ENCODE measurements at places on chromosomes 1 and 21.

- DNase-seq, result no peak
- no peaks in the 10 kb centered on the region for H3K36me3 ChIP-seq
- H3K4me1 ChIP-seq, result peaks cover 4% of the 10 kb centered on the region
- no peak overlapping the region for H3K4me3 ChIP-seq
- H3K27me3 ChIP-seq, result no peaks in the 10 kb centered on the region
Measured at GRCh38 chr1:207461649-207462048, 7.5 kb downstream of the CR2 start.

GRCh38 chr1:225544263-225544662, 108.7 kb downstream of the ENAH start:
- no peaks in the 10 kb centered on the region for H3K27me3 ChIP-seq
- no peak for DNase-seq
- H3K36me3 ChIP-seq, result no peaks in the 10 kb centered on the region
- no peaks in the 10 kb centered on the region for H3K4me1 ChIP-seq
- no peak overlapping the region for H3K4me3 ChIP-seq

- H3K4me3 ChIP-seq, result peak overlapping the region; percentile 83
- H3K4me1 ChIP-seq, result peaks cover 20% of the 10 kb centered on the region
- DNase-seq, result peak; percentile 38
- H3K27ac ChIP-seq, result peak overlapping the region; percentile 78
- H3K27me3 ChIP-seq, result no peaks in the 10 kb centered on the region
Measured at GRCh38 chr1:2229037-2229864, 1.1 kb downstream of the SKI start.

GRCh38 chr1:211985556-211986264, 49.6 kb downstream of the INTS7 start:
- no peak overlapping the region for H3K4me3 ChIP-seq
- no peak overlapping the region for H3K27ac ChIP-seq
- no peaks in the 10 kb centered on the region for H3K27me3 ChIP-seq
- no peaks in the 10 kb centered on the region for H3K4me1 ChIP-seq
- peaks cover 8% of the 10 kb centered on the region for H3K36me3 ChIP-seq

DNA sequence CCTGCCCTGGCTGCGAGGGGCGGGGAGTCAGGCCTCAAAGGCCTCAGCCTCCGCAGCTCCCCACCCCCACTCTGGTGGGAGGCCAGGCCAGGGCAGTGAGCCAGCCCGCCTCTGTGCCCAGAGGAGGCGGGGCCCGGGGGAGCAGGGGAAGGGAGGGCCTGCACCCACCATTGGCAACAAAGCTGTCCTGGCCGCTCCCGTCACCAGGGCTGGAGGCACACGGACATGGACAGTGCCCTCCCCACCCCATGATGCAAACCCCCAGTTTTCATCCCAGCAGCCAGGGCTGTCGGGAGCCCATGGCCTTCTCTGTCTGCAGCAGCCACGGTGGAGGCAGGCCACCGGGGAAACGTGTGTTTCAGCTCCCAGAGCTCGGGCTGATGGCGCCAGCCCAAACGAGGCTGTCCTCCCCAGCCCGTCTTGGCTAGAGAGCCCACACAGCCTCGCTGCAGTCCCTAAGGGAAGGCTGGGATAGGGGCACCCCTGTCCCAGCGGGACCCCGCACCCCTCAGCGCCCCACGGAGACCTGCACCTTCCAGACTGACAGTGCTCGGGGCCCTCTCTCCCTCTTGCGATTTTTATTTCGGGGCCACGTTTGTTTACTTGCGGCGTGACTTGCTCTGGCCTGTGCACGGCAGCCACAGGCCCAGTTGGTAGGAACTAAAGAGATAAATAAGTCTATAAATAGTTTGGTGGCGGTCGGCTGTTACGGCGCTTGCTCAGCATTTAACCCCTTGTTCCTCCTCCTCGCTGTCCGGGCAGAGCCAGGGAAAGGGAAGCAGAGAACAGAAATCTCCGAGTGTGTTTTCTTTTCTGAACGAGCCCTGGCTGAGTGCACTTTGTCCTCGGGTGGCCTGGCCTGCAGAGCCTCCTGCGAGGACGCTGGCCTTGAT, 101.8 kb downstream of the PRDM16 start:
- no peaks in the 10 kb centered on the region for H3K36me3 ChIP-seq
- H3K4me3 ChIP-seq, result no peak overlapping the region
- H3K27ac ChIP-seq, result no peak overlapping the region
- DNase-seq, result no peak

- DNase-seq, result no peak
- no peaks in the 10 kb centered on the region for H3K27me3 ChIP-seq
- no peak overlapping the region for H3K4me3 ChIP-seq
Measured at GRCh38 chr1:204149635-204150565, 1.9 kb downstream of the ETNK2 start.

GRCh38 chr1:39609618-39610331, 29.7 kb downstream of the HEYL start:
- H3K27me3 ChIP-seq, result no peaks in the 10 kb centered on the region
- no peak overlapping the region for H3K27ac ChIP-seq
- H3K36me3 ChIP-seq, result no peaks in the 10 kb centered on the region
- H3K4me3 ChIP-seq, result no peak overlapping the region
- no peaks in the 10 kb centered on the region for H3K4me1 ChIP-seq
- peak; percentile 31 for DNase-seq

DNA sequence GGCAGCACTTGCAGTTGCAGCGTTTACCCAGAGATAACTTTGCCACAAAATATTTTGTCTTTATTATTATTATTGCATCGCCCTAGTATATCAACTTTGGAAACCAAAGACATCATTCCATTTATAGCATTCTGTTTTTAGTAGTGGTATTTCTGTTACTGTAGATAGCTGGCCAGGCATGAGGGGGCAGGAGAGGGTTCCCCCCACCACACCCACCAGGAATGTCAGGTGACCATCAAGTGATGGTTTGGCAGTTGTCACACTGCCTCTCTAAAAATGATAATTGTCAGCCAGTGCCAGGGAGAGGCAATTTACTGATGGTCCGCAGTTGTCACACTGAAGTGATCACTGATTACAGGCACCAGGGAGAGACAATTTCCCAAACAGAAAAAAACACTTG, 135.6 kb downstream of the TSEN15 start:
- H3K4me1 ChIP-seq, result no peaks in the 10 kb centered on the region
- H3K36me3 ChIP-seq, result no peaks in the 10 kb centered on the region
- no peak overlapping the region for H3K27ac ChIP-seq
- no peak overlapping the region for H3K4me3 ChIP-seq

DNA sequence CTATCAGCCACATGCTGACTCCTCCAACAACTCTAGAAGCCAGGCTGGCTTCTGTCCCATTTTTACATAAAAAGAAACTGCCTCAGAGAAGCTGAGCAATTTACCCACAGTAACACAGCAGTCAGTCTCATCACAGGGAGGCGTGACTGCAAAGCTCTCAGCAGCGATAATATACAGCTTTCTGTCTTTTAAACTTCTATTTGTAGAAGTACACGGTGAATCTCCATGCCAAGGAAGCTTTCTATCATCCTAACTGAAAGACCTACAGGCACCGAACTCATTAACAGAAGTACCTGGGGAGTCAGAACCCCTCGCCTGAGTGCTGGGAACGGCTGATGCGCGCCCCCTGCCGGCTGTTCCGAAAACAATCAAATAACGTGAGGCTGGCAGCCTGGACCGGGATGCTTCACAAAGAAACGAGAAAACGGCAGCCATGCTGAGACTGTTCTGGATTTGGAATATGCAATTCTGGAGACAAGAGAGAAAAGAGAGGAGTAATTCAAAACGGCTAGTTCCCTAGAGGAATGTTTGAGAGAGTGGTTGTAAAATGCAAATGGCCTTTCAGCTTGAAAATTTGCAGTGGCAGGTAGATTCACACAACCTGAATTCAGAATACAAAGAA, 43.5 kb upstream of the RAB4A start:
- H3K4me3 ChIP-seq, result no peak overlapping the region
- H3K4me1 ChIP-seq, result peaks cover 4% of the 10 kb centered on the region
- no peaks in the 10 kb centered on the region for H3K36me3 ChIP-seq
- H3K27ac ChIP-seq, result no peak overlapping the region

GRCh38 chr1:156746406-156746727, 5.1 kb downstream of the HDGF start:
- H3K4me1 ChIP-seq, result peaks cover 49% of the 10 kb centered on the region
- no peak overlapping the region for H3K4me3 ChIP-seq
- H3K27me3 ChIP-seq, result no peaks in the 10 kb centered on the region

All from naive thymus-derived CD4-positive, alpha-beta T cell (primary cell).